ENCODE measurements at places on chromosomes 16 and 17. TPM values are rescaled to one million over a fixed set of nuclear protein-coding genes. Genes with fewer than 3 reads are reported as not detected.

Gene SPATA22
- not detected for total RNA-seq

Gene ZNF48
- total RNA-seq: 20.1 TPM

Gene RHBDF1
- 62.9 TPM for total RNA-seq

Gene SLC5A10
- 0.17 TPM for total RNA-seq

Gene SLC2A4
- 1.6 TPM for total RNA-seq

Gene ASIC2
- 1.2 TPM for total RNA-seq

Gene ADGRG1
- total RNA-seq: 131 TPM

Gene ITGAD
- not detected for total RNA-seq

Gene CMTM1
- total RNA-seq: 9.4 TPM

DNA sequence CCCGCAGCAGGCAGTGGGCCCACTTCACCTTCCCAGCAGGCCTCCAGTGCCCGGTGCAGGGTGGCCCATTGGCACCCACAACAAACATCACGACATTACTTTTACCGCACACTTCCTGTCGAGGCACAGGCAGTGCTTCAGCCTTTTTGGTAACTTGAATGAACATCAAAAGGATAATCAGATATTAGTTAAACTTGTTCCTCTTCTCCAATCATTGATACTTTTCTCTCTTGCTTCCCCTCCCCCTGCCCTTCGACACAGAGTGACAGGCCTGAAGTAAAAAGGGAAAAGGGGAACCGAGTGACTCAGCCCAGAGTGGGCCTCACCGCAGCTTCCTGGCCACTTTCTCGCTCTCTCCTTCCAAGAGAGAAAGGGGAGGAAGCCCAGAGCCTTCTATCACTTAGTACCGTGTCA is 507.0 kb downstream of the MAF start:
- DNase-seq: no peak

- no peak for DNase-seq
These were observed 13.1 kb upstream of the LASP1NB start for GRCh38 chr17:38912221-38912813.

DNA sequence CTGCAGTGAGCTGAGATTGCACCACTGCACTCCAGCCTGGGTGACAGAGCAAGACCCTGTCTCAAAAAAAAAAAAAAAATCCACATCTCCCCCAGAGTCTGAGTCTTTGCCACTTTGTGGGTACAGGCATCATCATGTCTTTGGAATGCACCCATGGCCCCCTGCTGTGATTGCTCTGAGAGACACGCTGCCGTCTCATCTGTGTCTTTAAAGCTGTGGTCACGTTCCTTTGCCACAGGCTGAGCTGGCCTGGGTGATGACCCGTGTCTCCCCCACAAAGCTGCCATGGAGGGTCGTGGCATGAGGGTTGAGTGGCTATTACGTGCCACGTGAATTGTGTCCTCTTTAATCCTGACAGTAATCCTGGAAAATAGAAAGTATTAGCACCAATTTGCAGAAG is 20.2 kb downstream of the CRISPLD2 start:
- DNase-seq: peak; percentile 73

GRCh38 chr16:24151482-24151939 is 104.6 kb upstream of the CACNG3 start:
- no peak for DNase-seq

- no peak for DNase-seq
These were observed 162.6 kb upstream of the XYLT1 start for GRCh38 chr16:17633181-17633951.

DNA sequence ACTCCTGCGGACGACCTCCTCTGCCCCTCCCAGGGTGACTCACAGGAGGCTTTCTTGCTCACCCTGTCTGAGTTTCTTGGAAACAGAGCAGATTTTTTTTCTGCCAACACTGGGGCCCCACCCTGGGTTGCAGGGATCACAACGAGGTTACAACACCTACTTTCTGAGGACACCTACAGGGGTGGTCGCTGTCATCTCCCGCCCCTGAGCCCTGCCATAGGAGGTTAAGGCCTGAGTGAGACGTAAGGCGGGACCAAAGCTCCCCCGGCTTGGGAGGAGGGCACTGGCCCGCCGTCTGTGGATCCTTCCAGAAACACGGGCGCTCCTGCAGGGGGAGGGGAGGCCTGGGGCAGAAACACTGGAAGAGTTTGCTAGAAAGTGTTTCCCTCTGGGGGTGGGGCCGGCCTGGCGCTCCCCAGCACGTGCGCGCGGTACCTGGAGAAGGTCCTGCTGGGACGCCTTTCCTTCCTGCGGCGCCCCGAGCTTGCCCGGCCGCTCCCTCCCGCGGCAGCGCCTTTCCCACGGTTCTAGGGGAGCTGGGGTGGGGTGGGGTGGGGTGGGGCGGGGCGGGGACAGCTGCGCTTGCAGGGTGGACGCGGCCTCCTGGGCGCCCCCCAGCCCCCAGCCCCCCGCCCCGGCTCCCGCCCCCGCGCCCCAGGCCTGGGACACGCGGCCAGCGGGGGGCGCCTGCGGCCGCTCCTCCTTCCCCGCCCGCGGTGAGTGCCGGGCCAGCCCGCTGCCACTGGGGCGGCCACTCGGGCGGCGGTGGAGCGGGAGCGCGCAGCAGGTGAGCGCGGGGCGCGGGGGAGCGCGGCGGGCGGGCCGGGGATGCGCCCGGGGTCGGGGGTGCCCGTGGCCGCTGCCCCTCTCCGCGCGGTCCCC is 20.7 kb upstream of the ADCY7 start:
- peak; percentile 76 for DNase-seq

DNA sequence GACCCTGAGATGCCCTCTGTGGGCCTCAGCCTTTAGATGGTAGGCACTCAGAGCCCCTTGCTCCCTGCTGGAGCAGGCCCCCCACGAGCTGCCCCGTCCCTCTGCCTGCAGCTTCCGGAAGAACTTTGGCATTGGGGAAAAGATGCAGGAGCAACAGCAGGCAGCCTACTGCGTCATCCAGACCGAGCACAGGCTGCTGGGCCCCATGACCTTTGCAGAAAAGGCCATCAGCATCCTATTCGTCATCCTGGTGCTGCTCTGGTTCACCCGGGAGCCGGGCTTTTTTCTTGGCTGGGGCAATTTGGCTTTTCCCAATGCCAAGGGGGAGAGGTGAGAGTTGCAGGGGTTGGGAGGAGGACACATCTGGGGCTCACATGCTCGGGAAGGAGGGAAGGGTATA is 12.7 kb upstream of the FOXN1 start:
- DNase-seq: no peak

- no peak for DNase-seq
These were observed 26.0 kb downstream of the SNX29 start for GRCh38 chr16:12002447-12003006.

All from PC-9 (cell line).